ENCODE measurements at places on chromosomes 3 and 15. TPM values are rescaled to one million over a fixed set of nuclear protein-coding genes. Genes with fewer than 3 reads are reported as not detected.

DNA sequence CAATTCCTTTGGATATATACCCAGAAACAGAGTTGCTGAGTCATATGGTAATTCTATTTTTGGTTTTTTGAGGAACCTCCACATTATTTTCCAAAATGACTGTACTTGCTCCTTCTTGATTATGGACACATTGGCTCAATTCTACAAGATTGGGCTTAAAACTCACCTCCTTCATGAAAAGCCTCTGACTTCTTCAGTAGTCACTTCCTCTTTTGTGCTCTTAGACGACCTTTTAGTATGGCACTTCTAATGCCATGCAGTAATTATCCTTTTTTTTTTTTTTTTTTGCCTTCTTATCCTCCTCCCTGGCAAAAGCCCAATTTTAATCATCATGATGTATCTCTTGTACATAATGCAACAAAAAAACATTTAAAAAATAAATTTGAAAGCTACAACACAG is 33.0 kb upstream of the ABHD17C start:
- H3K27me3 ChIP-seq = no peaks in the 10 kb centered on the region
- no peak overlapping the region for H3K4me3 ChIP-seq
- no peaks in the 10 kb centered on the region for H3K4me1 ChIP-seq
- no peak for DNase-seq

DNA sequence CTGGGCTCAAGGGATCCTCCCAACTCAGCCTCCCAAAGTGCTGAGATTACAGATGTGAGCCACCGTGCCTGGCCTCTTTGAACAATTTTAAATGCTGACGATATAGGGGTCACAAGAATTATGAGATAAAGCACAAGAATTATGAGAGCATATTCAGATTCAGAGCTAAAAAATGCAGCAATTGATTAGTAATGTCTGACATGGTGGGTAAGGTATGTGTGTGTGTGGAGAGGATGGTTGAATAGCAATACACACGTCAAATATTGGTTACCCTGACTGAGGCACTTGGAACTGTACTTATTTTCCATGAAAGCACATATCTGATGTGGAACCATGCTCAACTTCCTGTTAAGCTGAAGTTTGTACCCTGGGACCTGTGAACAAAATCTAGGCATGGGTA is 115.6 kb downstream of the EOMES start:
- no peak overlapping the region for H3K4me3 ChIP-seq
- H3K27ac ChIP-seq = no peak overlapping the region
- H3K27me3 ChIP-seq = no peaks in the 10 kb centered on the region

DNA sequence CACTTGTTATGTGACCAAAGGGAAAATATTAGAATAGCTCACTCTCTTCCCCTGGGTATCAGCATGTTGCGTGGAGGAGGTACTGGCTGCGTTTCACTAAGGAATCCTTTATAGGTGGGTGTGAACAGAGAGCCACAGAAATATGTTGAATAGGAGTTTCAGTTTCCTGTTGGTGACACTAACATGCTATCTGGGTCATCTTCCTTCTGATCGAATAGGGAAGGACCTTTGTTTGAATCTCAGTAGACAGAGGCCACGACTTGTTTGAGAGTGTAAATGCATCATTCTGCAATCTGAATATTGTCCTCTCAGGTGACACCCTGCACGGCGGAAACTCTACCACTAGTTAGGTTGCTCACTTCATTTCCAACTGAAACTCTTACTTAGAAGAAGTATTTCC is 157.9 kb upstream of the SLC2A2 start:
- no peaks in the 10 kb centered on the region for H3K36me3 ChIP-seq
- H3K27me3 ChIP-seq = no peaks in the 10 kb centered on the region
- H3K27ac ChIP-seq = no peak overlapping the region
- H3K4me1 ChIP-seq = no peaks in the 10 kb centered on the region
- no peak for DNase-seq
- no peak overlapping the region for H3K4me3 ChIP-seq

Gene GCSAM
- not detected for total RNA-seq

Gene CASR
- 0.17 TPM for total RNA-seq

DNA sequence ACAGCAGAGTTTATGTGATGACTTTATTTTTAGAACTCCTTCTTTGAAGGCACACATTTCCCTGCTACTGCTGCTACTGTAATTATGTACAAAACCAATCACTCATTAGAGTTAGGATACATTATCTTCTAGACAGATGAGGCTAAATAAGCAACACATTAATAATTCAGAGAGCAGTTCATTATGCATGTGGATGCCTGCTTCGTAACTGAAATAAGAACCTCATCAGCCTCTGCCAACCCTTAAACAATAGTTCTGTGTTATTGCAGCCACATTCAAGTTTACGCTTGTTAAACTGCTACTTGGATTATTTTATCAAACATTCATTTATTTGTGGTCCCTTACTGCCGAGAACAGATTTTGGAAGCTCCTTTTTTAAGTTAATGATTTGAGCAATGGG is 52.5 kb upstream of the C15orf61 start:
- H3K27ac ChIP-seq = no peak overlapping the region
- H3K27me3 ChIP-seq = no peaks in the 10 kb centered on the region
- H3K36me3 ChIP-seq = no peaks in the 10 kb centered on the region
- H3K4me1 ChIP-seq = no peaks in the 10 kb centered on the region
- DNase-seq = no peak

GRCh38 chr15:65824031-65824743 is 32.1 kb upstream of the DENND4A start:
- no peak overlapping the region for H3K27ac ChIP-seq
- H3K27me3 ChIP-seq = no peaks in the 10 kb centered on the region
- DNase-seq = peak; percentile 60
- no peaks in the 10 kb centered on the region for H3K36me3 ChIP-seq
- no peak overlapping the region for H3K4me3 ChIP-seq
- H3K4me1 ChIP-seq = peaks cover 22% of the 10 kb centered on the region

Gene ACTR8
- 31.7 TPM for total RNA-seq

DNA sequence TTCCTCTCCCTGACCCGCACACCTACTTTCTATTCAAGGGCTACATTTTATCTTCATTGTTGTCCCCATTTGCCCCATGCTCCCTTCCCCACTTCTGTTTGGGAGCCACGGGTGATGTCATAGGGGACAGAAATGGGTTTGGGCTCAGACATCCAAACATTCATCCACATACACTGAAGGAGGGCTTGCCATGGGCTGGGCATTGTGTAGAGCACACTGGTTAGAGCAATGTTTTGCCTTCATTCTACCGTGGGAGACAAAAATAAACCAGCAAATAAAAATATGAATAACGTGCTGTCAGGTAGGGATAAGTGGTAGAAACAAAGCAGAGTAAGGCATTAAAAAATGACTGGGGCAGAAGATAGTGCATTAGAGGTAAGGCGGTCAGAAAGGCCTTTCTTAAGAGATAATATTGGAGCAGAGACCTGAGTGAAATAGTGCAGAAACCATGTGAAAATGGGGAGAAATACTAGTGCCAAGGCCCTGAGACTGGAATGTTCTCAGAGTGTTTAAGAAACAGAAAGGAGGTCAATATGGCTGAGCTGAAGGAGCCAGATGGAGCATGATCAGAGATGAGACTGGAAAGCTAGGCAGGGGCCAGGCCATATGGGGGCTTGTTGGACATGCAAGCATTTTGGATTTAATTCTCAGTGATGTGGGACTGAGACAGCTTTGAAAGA is 40.9 kb upstream of the CLSTN2 start:
- no peaks in the 10 kb centered on the region for H3K36me3 ChIP-seq
- no peak overlapping the region for H3K4me3 ChIP-seq
- DNase-seq = no peak
- no peak overlapping the region for H3K27ac ChIP-seq

GRCh38 chr3:40216471-40216870 is 93.0 kb upstream of the EIF1B start:
- no peaks in the 10 kb centered on the region for H3K36me3 ChIP-seq
- H3K4me3 ChIP-seq = no peak overlapping the region
- H3K27ac ChIP-seq = no peak overlapping the region
